ENCODE measurements at places on chromosomes 2 and 18.

GRCh38 chr2:238278626-238279323, 9.6 kb downstream of the PER2 start:
- no peak for DNase-seq

DNA sequence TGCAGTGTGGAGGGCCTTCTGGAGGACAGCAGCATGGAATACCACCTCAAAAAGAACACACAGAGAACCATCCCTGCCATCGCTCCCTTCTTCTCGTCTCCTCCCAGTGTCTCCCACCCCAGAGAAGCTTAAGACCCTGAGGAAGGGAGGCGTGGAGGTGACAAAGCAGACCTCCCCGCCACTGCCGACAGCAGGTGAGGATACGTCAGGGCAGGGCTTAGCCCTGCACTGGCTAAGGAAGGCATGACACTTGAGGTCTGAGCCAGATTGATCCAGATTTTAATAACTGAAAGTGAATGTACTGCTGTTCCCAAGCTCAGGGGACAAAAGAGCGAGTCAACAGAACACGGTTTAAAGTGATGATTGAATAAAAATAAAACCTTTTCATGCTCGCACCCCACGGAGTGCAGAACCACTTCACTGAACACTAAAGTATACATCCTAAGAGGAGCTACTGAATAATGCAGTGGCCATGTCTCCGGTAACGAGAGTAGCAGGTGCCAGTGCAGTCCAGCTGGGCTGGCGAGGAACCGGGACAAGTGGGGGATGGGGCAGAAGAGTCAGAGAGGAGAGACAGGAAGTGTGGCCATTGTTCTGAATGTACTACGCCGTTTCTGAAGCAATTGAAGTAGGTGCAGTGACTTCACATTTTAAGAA, 391.0 kb downstream of the CDH2 start:
- DNase-seq, result no peak

DNA sequence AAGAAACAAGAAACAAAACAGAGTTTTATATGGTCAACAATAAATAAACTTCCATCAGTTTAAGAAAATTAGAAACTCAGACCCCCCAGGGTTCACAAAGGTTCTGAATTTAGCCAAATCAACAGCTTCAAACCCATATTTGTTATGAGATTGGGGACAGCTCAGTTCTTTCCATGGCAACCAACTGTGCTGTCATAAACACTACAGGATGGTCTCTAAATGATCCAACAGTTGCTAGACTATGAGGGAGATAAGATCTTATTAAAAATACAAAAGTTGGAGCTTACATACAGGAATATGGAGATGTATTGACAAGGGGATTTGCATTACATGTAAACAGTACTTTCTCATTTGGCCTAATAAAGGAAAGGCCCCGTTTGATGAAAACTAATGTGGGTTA, 154.6 kb upstream of the CTAGE1 start:
- DNase-seq, result no peak

- no peak for DNase-seq
Measured at GRCh38 chr2:223674998-223675609, 72.9 kb upstream of the SCG2 start.

DNA sequence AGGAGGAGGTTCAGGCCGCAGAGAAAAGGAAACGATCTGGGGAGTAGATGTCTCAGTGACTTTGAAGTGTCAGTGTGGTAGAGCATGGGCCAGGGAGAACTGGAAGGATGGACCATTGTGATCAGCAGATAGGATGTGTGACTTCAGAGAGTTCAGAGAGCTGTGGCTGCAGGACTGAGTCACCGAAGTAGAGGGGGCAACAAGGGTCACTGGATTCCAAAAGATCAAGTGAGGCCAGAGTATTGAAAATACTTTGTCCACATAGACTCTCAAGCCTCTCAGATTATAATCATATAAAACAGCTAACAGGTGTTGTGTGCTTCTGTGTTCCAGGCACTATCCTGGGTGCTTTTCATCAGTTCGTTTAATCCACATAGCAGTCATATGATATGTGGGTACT, 99.4 kb downstream of the CRIM1 start:
- no peak for DNase-seq

DNA sequence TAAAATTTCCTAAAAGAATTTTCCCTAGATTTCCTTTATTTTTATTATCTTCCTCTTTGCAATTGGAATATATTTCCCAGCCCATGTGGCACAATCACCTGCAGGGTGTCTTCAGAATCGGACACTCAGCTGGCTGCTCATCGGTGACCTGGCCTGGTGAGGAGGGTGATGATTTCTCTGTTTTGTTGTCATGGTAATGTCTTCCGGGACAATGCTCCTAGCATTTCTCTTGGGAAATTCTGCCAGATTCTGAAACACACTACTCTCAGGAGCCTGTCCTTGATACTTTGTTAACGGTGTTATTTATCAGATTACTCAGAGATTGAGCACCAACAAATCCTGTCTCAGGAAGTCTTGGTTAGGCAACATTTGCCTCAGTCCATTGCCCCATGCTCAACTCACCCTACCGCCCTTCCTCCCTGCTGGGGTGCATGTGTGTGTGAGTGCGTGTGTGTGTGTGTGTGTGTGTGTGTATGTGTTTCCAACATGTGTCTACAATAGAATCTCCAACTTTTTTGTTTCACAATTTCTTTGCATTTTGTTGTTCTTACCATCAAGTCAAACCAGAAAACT, 70.3 kb downstream of the MYT1L start:
- DNase-seq, result no peak

GRCh38 chr2:156470975-156471583, 34.9 kb downstream of the GPD2 start:
- no peak for DNase-seq

DNA sequence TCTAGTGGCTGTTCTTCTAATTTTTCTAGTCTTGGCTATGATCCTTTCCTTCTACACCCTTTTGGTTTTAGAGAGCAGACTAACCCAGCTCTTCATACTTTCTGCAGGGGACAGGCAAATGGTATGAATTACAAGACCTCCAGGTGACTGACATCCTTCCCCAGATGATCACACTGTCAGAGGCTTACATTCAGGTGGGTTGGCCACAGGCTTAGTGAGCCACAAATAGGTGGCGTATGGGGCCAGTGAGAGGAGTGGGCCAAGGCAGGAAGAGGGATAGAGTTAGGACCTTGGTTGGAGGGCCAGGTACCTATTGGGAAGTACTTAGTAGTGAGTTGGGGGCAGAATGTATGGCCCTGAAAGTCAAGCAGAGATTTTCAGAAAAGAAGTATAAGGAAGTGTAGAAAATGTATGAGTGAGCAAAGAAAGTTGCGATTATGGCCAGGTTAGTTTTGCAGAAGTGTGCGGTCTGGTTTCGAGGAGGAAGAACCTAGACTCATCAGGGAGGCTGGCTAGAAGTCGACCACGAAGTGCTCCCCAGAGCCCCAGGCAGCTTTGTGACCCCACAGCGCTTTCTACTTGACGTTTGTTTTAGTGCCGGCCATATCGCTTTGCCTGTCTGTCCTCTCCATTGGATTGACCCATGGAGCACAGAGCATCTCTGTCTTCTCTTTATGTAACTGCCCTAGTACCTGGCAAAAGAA, 20.0 kb downstream of the SFTPB start:
- DNase-seq, result no peak

- DNase-seq, result no peak
Measured at GRCh38 chr2:233436691-233437438, 82.6 kb downstream of the DGKD start.

DNA sequence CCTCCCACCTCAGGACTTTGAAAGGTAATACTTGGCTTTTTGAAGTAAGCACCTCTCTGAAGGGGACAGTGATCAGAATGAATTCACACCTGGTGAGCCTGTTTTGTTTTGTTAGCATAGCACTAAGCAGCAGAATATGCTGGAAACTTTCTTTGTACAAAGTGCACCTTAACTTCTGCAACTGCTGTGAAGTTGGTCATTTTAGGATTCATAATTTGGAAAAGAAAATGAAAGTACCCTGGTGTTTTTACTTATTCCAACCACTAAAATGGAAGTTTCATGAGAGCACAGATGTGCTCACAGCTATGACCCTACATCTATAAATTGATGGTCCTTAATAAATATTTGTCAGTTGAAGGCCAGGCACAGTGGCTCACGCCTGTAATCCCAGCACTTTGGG, 257.8 kb upstream of the STON1 start:
- DNase-seq, result no peak

- DNase-seq, result no peak
Measured at GRCh38 chr2:176177580-176178037, 10.9 kb upstream of the HOXD1 start.

GRCh38 chr2:47219970-47220369, 64.9 kb upstream of the STPG4 start:
- DNase-seq, result no peak

- DNase-seq, result peak; percentile 99
Measured at GRCh38 chr2:150487537-150488429, at the start of gene RND3. TSS of gene RND3 (minus strand) at chr2:150487667. CDS start at chr2:150487417, 250 bp downstream.

- no peak for DNase-seq
Measured at GRCh38 chr2:51387235-51387634, 355.3 kb upstream of the NRXN1 start.

GRCh38 chr2:28348921-28349320, 43.7 kb upstream of the FOSL2 start:
- DNase-seq, result no peak

DNA sequence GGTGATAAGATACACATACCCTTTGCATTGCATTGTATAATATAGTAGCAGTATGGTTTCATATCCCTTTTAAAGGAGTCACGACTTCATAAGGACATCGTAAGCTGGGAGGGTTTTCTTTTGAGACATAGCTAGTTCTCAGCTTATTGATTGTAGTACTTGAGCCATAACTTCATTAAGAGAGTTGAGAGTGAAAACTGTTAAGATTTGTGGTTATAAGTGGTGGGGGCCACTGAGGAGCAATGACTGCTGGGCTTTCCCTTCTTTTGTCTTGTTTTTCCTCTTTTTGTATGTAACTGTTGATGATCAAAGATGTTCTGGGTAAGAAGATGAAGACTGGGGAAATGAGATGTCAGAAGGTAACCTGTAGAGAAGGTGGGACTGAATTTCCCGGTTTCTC, 11.0 kb downstream of the EIF5B start:
- DNase-seq, result no peak

- DNase-seq, result no peak
Measured at GRCh38 chr18:63168287-63168686, 151.3 kb downstream of the BCL2 start.

GRCh38 chr2:154603682-154604081, 94.8 kb upstream of the KCNJ3 start:
- DNase-seq, result no peak

GRCh38 chr18:28120828-28121515, 56.0 kb downstream of the CDH2 start:
- DNase-seq, result no peak

GRCh38 chr2:84247532-84247931, 211.5 kb downstream of the SUCLG1 start:
- no peak for DNase-seq

DNA sequence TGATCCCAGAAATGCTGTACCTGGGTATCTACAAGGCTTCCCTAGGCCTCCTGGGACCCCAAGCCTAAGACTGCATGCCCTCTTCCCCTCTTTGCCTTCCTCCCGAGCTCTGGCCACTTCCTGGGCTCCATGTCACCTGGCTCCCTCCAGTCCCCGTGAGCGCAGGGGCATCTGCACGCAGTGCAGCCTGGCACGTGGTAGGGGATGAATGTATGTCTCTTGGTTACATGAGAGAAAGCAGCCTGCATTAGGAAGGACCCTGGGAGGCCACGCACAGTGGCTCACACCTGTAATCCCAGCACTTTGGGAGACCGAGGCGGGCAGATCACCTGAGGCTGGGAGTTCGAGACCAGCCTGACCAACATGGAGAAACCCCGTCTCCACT, 15.8 kb downstream of the PASK start:
- no peak for DNase-seq

GRCh38 chr18:13446024-13446423, 227.5 kb downstream of the LDLRAD4 start:
- DNase-seq, result no peak

GRCh38 chr2:200279857-200280256, 26.6 kb upstream of the SPATS2L start:
- no peak for DNase-seq

DNA sequence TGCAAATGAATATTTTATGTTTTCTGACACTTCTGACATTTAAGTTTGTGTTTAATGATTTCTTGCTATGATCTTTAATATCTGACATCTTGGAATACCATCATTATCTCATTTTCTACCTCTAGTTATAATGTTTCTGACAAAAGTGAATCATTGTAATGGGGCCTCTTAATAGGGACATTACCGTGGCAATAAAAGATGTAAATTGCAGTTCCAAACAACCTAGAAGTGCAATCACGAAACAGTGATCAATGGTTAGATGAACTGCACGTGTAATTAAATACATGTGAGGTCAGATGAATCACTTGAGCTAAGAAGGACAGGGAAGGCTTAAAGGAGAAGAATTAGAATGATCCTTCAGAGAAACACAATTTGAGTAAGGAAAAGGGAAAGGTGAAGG, 1078.3 kb downstream of the DPP10 start:
- no peak for DNase-seq

DNA sequence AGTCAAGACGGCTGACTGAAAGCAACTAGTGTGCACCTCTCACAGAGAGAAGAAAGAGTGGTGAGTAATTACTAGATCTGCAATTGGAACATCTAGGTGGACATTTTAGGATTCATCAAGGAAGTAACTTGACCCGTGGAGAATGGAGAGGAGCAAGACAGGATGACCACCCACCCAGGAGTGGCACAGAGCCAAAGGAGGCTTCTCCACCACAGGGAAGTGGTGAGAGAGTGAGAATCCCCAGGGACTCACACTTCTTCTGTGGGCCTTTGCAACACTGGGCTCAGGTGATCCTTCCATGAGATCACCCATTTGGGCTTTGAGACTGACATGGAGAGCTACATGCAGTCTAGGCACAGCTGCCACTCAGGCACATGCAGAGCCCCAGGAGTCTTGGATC, 132.8 kb upstream of the GALNT5 start:
- DNase-seq, result no peak

GRCh38 chr2:153990771-153991170, 119.0 kb downstream of the GALNT13 start:
- DNase-seq, result no peak

GRCh38 chr18:54991981-54992380, 32.7 kb upstream of the CCDC68 start:
- DNase-seq, result no peak

- DNase-seq, result peak; percentile 80
Measured at GRCh38 chr2:72895759-72896281, 8.6 kb downstream of the SPR start.

DNA sequence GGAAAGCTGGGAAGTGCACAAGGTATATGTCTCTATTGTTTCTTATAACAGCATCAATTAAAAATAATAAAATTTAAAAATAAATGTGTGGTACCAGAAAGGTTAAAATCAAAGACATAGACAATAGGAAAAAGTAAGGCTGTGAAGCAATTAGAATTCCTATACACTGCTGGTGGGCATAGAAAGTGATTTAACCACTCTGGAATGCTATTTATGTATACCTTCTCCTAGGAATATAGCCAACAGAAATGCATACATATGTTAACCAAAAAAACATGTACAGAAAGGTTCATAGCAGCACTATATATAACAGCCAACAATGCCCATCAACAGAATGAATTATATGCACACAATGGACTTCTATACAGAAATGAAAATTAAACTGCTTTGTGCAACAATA, 43.0 kb downstream of the WDSUB1 start:
- DNase-seq, result no peak

GRCh38 chr2:45543257-45543656, 67.8 kb downstream of the SRBD1 start:
- no peak for DNase-seq

Measured in NCI-H1694 (cell line).